ENCODE measurements at places on chromosomes 3 and 15.

GRCh38 chr3:43910750-43911149 is 220.0 kb downstream of the ABHD5 start:
- no peak for DNase-seq

- no peak for DNase-seq
Measured at GRCh38 chr3:89622063-89622700, 514.8 kb downstream of the EPHA3 start.

- DNase-seq, result no peak
Measured at GRCh38 chr3:188268336-188268735, 114.4 kb downstream of the LPP start.

- no peak for DNase-seq
Measured at GRCh38 chr15:78393137-78393536, 44.9 kb upstream of the IREB2 start.

- no peak for DNase-seq
Measured at GRCh38 chr3:15800327-15800726, 2.5 kb upstream of the ANKRD28 start.

DNA sequence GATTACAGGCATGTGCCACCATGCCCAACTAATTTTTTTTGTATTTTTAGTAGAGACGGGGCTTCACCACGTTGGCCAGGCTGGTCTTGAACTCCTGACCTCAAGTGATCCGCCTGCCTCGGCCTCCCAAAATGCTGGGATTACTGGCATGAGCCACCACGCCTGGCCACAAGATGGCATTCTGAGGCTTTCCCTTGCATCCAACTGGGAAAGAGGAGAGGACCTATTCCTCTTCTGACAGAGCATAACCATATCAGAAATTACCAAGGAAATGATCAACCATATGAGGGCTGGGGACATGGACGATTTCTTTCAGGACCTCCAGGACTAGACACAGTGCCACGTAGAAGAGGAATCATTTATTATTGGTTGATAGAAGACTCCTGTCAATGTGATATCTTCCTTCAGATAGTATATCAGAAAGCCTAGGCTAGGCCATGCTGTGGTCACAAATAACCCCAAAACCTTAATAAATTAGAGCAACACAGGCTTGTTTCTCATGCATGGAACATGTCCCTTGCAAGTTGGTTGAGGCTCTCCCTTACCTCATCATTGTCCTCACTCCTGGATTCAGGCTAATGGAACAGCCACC is 372.3 kb upstream of the IL12A start:
- no peak for DNase-seq

DNA sequence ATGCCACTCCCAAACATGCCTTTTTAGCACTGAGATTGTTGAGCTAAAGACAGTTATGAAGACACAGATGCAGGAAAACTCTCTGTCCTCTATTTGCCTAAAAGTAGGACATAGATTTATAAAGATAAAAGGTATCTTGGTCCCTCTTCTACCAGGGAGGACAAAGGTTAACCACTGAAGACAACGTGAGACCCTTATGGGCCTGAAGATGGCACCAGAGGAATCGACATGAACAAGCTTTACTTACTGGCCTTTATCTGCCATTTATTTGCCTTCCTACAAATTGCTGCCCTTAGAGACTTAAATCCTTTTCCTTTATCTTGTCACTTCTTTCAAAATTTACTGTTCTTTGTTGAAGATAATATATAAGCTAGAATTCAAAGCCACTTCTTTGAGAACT is 109.7 kb upstream of the FAM3D start:
- no peak for DNase-seq

- no peak for DNase-seq
Measured at GRCh38 chr3:27380433-27381357, 11.5 kb upstream of the NEK10 start.

- no peak for DNase-seq
Measured at GRCh38 chr3:101602731-101603130, 28.8 kb downstream of the PCNP start.

DNA sequence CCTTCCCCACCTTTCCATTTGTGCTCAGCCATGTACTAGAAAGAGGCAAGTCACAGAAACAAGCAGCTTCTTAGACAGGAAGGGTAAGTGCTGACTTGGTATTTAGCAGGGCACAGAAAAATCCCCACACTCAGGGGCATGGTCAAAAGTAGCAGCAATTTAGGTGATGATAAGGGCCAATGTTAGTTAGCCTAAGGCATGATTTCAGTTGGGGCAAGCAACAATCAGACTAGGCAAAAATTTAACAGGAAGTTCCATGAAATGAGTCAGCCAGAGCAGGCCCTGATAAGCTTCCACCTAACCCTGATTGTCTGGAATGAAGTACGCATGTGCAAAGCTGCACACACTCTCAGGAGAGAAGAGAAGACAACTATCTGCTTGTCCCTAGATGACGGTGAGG is 423.4 kb upstream of the UBE2E2 start:
- no peak for DNase-seq

DNA sequence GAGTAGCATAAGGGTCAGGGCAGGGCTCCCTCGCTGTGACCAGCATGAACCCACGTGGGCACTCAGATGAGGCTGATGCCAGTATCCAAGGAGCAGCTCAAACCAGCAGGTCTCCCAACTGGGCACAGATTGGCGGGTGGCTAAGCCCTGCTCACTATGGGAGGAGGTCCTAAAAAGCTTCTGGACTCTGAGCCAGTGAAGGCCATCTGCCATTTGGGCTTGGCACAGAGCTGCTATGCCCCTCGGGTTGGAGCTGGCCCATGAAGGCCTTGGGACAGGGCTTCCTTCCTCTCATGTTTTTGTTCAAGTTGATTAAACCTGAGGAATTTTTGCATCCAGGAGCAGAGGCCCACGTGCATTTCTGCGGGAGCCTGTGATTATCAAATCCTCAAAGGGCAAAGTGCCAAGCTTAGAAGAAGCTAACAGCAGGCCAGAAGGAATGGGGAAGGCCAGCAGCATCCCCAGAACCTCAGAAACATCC is 4.3 kb upstream of the STRA6 start:
- DNase-seq, result no peak

GRCh38 chr3:61650719-61651410 is 89.5 kb downstream of the PTPRG start:
- no peak for DNase-seq

- DNase-seq, result no peak
Measured at GRCh38 chr3:14522768-14523167, 17.4 kb downstream of the GRIP2 start.

DNA sequence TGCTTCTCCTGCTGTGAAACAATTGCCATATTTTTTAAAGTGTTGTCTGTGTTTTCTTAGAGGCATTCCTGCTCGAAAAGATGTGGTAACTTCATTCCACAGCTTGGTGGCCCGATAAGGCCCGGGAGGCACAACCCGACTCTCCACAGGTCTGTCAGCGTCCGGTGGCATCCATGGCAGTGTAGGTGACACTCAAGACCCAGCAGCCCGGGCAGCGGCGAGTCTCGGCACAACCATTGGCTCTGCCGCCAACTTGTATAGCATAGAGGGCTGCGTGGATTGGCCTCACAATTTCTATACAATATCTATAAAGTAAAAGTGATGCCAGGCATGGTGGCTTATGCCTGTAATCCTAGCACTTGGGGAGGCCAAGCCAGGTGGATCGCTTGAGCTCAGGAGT is 262.3 kb upstream of the CHRNA7 start:
- no peak for DNase-seq

GRCh38 chr3:48716508-48716981 is 476 bp downstream of the IP6K2 start:
- peak; percentile 15 for DNase-seq

DNA sequence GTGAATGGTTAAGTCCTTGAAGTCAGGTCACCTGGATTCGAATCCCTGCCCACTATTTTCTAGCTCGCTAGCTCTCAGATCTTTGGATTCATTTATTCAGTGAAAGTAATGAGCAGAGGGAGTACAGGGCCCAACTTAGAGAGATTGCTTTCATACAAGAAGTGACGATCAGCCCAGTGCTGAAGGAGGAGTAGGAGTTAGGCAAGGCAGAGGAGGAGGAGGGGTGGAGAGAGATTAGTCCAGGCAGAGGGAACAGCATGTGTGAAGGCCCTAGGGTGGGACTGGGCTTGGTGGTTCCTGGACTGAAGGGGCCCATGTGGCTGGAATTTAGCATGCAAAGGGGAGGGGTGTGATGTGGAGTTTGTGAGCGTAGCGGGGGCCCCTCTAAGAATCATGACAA is 3.8 kb upstream of the CHRNA5 start:
- DNase-seq, result no peak

DNA sequence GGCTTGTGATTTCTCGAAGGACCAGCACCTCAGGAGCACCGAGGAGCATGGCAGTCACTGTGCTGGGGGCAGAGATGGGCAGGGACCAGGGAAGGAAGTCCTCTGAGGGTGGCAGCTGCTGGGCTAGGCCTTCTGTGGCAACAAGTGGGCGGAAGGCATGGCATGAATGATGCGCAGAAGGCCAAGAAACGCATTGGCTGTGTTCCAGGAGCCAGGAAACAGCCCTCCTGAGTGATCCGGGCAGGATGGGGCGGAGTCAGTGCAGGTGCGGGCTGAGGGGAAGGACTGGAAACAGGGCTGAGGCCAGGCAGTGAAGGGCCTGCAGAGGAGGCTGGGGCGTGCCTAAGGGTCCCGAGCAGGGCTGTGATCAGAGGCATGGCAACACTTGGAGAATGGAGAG is 23.6 kb downstream of the MRPS11 start:
- DNase-seq, result no peak

- no peak for DNase-seq
Measured at GRCh38 chr15:66096688-66097058, 156.9 kb downstream of the MEGF11 start.

GRCh38 chr15:79032656-79033055 is 57.9 kb downstream of the RASGRF1 start:
- no peak for DNase-seq

DNA sequence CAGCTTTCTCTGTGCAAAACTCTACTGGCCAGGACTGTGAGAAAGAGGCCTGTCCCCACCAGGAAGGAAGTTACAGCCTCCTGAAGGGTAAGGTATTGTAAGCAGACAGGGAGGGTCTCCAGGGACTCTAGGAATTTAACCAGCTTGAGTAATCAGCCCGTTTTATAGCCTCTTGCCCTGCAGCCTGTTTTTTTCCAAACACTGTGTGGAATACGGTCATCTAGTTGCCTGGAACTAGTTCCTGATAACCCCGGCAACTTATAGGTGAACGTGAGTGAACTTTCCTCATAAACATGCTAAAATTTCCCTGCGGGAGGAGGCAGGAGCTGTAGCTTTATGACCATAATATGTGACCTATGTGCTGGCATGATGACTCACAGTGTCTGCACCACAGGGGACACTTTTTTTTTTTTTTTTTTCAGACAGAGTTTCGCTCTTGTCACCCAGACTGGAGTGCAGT is 60.1 kb upstream of the DAZL start:
- no peak for DNase-seq

- DNase-seq, result no peak
Measured at GRCh38 chr3:10548992-10549391, 43.6 kb upstream of the ATP2B2 start.

GRCh38 chr3:72338942-72339669 is 509.1 kb downstream of the SHQ1 start:
- no peak for DNase-seq

- DNase-seq, result no peak
Measured at GRCh38 chr3:99761415-99762165, 56.1 kb upstream of the CMSS1 start.

GRCh38 chr15:88428805-88429605 is 38.2 kb downstream of the MRPL46 start:
- no peak for DNase-seq

GRCh38 chr15:100834731-100835130 is 44.9 kb upstream of the ALDH1A3 start:
- DNase-seq, result no peak

- DNase-seq, result no peak
Measured at GRCh38 chr3:146646261-146646660, 41.1 kb upstream of the PLSCR5 start.

- no peak for DNase-seq
Measured at GRCh38 chr3:114178770-114179368, at the start of gene DRD3. DRD3 (minus strand) TSS chr3:114179052; CDS start chr3:114171992, 7,060 bp downstream.

DNA sequence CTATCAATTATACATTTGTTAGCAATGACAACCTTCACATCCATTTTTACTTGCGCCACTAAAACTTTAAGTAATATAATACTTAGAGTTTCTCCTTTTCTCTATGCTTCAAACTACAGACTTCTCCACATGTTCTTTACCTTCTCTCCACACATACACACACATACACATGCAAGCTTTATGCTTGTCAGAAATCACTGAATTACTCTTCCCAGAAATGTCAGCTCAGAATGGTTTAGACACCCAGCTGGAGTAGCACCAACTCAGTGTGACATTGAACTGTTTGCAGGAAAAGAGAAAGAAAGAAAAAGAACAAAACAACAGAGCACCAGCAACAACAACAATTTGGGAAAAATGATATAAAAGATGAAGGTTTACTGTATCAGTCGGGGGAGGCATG is 20.9 kb downstream of the CBLB start:
- DNase-seq, result no peak

DNA sequence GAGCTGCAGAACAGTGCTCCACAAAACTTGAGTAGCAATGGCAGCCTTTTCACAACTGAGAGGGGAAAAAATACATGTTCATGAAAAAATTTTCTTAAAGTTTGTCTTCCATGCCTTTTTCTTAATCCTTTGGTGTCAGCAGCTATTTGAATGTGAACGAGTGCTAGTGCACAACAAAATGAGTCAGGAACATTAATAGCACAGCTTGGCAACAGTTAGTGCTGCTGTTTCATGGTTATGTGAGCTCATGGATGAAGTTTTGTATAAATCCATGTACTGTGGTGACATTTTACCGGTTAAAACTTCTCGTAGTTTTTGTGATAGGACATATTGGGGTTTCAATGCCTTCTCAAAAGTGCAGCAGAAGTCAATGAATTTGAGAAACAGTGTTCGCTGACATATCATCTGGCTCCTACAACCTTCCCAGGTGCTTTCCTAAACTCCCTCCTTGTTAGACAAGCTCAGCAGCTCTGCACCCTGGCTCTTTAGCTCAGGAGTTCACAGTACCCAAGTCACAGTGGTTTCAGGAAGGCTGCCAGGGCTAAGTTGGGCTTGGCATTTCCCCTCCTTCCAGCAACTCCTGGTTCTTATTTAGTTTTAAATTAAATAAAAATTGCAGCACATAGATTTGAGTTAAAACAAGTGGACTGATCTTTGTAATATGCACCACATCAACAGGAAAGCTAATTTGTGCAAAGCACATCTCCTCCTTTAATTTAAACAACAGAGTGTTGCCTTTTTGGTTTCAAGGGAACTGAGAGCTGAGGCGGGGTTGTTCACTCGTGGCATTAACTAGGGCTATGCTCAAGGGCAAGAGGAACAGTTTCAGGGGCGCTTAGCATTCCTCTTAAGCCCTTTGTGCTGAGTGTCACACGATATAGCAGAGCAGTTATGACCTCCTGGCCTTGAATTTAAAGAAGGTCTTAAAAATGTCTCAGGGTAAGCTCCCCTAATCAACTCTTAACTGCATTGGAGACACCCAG is 362.8 kb downstream of the CHST2 start:
- no peak for DNase-seq

DNA sequence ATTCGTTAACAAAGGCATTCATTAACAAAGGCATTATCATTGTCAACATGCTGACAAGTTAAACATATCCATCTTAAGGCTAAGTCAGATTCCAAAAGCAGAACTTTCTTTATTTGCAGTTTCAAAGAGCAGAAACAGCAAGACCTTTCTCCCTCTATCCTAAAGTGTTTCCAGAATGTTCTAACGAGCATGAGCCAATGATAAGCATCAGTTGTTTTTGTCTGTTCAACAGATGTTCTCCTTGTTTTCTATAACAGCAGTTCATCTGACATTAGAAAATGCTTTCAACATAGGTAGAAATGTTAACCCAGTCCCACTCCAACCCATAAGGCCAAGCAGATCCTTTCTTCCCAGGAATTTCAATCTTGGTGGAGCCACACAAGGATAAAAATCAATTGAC is 77.6 kb upstream of the POMGNT2 start:
- no peak for DNase-seq

- no peak for DNase-seq
Measured at GRCh38 chr3:20111836-20112235, 71.6 kb downstream of the KAT2B start.
